Activated gamma-delta T cell (primary cell): ENCODE measurements at places on chromosomes 2 and 18.

DNA sequence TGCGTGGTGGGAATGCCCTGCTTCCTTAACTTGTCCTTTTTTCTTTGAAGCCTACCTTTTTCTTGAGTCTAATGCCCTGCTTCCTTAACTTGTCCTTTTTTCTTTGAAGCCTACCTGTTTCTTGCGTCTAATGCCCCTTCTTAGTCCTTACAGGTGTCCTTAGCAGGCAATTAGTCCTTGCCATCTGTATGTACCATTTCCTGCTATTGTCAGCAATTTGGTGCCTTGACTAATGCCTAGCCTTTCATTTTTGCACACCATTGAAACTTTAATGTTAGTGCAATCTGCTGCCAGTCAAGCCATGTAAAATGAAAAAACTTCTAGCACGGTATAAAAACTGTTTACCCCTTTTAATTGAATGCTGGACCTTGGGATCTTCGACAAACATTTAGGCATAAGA is 4.3 kb downstream of the KDM3A start:
- DNase-seq = no peak

- DNase-seq = no peak
Observed at GRCh38 chr2:73701968-73702665, 35.0 kb downstream of the TPRKB start.

DNA sequence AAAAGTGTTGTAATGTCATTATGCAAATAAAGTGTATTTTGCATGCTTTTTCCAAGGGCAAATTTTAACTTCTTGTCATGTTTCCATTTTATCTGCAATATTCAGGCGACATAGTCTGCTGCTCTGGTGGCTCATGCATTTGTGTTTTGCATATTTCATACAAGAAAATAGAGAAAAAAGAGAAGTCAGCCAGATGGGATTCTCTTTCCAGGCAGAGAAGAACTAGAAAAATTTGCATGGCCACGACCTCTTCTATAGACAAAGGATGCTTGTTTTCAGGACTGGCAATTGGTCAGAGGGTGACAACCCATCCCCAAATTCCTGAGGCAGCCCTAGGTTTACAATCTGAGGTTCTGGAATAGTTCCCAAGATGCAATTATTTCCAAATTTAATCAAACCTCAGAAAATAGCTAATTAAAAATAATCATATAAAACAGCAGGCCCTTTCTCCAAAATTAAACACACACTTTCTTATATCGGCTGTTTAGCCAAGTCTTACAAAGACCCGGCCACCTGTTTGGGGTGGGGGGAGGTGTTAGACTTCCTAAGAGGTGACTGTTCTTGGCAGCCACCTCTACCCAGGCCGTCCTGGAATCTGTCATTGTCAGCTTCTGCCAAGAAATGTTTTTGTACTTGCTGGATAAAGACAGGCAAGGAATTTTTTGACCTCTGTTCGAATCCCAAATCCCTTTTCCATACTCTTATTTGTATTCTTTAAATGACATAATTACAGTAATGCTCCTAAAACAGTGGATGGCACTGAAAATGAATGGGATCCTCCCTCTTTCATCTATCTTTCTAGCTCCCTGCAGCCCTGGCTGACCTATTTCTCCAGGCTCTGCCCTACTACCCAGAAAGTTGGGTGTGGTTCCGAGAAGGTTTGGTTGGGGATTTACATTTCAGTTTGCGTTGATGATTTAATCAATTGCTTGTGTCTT is 20.8 kb upstream of the SOS1 start:
- DNase-seq = no peak

- no peak for DNase-seq
Observed at GRCh38 chr2:240300261-240300821, 135.1 kb upstream of the GPC1 start.

DNA sequence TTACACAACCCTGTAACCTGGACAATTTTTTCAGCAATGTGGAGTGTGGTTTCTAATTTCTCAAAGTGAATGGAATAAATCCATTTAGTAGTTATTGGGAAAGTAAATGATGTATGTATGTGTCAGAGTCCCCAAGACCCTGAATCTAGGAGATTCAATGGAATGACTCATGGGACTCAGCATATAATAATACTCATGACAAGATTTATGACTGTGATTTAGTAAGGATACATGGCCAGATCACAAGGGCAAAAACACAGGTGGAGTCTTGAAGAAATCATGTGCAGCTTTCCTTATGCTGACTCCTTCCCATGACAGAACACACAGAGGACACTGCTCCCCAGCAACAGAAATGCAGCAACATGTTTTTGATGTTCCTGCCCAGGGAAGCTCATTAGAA is 1877.7 kb upstream of the LRRTM1 start:
- DNase-seq = no peak

DNA sequence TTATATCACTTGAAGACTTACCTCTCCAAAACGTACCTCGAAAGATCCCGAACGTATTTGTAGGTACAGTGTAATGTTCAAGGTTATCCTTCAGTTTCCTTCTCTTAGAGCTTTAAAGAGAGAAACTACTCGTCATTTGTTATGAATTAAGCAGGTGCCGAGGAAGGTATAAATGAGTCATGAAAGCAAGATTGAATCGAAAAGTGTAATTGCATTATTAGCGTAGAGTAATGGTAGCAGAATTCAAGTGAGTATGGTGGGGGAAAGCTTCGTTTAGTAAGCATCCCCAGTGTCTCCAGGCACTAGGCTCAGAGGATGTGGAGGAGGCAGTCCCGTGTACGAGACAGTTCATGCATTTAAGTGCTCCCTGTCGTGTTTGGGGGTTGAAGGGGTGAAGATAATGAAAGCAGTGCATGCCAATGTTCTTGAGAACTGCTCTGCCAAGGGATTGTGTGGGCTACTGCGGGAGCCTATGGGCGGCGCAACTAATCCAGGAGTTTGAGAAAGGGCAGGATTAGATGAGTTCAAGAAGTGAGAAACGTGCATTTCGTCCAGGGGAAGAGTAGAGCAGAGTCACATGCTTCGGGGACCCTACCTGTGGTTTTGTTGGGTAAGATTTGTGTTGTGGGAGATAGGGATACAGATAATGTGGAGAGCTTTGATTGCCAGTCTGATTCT is 858 bp downstream of the POLR1B start:
- DNase-seq = no peak

DNA sequence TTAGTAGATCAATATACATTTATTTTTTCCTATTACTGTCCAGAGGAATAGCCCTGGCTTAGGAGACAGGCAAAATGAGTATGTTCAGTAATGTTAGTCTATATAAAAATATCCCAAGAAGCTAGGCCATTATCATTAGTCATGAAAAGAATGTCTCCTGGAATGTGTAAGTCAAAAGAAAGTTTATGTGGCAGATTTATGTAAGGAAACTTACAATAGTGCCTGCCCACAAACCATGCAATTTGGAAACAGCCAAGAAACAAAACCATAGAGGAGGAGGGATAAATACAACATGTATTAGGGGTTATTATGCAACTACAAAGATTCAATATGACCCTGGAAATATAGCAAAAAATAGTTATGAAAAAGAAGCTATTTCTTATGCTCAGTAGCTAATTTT is 96.3 kb downstream of the NOL4 start:
- no peak for DNase-seq

DNA sequence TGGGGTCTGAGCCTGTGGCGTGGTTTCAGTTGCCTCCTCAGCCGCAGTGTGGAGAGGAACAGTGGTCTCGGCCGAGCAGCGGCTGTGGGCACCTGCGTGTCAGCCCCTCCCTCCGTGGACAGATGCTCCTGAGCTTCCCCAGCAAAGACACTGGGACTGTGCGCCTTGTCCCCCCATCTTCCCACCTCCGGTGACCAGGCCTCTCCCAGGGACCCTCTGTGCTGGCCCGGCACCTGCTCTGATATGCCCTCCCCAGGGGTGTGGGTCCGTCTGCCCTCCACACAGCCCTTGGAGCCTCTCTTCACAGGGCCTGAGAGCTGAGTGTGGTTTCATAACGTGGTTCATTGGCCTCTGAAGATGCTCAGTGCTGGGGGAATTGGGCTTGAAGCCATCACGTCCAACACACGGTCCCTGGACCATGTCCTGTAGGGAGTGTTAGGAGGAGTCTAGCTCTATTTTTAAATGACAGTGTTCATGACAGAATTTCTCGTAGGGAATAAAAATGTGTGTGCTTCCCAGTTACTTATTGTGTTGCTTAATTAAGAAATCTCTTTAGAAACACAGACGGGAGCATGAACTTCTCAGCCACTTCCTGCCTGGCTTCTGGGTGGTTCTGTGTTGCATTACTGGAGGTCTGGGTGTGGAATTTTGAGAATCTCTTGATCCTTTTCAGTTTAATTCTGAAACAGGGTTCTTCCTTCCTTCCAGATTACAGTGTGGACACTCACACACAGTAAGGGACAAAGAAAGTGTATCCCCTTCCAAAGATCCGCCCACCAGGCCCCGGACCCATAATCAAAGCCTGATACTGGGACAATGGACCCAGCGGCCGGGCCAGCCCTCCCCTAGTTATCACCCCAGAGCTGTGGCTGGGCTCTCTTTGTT is 110.7 kb downstream of the NFATC1 start:
- DNase-seq = no peak

DNA sequence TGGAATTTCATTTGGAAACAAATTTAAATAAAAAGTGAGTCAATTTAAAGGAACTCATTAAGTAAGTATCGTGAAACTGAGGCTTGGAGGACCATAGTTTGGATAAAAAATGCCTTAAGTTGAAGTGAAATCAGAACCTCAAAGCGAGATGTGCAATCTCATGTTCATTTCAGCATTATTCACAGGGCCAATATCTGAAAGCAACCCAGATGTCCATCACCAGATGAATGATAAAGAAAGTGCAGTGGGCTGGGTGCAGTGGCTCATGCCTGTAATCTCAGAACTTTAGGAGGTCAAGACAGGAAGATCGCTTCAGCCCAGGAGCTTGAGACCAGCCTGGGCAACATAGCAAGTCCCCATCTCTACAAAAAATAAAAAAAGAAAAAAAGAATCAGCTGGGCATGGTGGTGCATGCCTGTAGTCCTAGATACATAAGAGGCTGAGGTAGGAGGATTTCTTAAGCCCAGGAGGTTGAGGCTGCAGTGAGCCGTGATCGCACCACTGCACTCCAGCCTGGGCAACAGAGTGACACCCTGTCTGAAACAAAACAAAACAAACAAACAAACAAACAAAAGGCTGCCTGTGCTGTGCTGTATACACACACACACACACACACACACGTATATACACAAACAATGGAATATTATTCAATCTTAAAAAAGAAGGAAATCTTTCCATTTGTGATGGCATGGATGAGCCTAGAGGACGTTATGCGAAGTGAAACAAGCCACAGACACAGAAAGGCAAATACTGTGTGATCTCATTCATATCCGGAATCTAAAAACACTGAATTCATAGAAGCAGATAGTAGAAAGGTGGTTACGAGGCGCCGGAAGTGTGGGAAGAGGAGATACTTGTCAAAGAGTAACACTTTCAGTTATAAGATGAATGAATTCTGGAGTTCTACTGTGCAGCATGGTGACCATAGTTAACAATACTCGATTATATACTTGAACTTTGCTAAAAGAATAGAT is 14.5 kb downstream of the SH3RF3 start:
- no peak for DNase-seq

DNA sequence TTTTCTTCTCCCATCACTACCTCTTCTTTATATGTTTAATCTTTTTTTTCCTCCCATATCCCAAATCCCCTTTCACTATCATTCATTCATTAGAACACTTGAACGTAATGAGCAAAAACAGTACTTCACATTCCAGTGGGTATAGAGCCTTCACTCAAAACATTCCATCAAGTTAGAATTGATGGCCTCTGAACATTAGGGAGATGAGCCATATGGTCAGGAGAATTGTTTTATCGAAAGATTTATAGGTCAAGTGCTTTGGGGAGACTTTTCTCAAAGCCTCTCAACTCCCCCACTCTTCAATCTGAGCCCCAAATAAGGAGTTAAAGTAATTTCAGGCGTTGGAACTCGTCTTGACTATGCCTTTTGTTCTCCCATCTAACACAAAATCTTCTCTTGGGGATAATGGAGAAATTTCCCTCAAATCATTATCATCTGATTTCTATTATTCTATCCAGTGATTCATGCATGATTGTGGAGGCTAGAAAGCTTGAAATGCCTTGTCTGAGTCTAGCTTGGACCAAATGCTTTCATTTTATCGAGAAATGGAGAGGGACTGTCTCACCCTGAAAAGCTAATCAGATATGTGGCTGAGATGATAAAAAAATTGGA is 79.2 kb downstream of the KIAA2012 start:
- no peak for DNase-seq

GRCh38 chr2:54549917-54550518 is 93.9 kb downstream of the SPTBN1 start:
- DNase-seq = no peak

GRCh38 chr2:150595803-150596470 is 108.5 kb upstream of the RND3 start:
- no peak for DNase-seq

DNA sequence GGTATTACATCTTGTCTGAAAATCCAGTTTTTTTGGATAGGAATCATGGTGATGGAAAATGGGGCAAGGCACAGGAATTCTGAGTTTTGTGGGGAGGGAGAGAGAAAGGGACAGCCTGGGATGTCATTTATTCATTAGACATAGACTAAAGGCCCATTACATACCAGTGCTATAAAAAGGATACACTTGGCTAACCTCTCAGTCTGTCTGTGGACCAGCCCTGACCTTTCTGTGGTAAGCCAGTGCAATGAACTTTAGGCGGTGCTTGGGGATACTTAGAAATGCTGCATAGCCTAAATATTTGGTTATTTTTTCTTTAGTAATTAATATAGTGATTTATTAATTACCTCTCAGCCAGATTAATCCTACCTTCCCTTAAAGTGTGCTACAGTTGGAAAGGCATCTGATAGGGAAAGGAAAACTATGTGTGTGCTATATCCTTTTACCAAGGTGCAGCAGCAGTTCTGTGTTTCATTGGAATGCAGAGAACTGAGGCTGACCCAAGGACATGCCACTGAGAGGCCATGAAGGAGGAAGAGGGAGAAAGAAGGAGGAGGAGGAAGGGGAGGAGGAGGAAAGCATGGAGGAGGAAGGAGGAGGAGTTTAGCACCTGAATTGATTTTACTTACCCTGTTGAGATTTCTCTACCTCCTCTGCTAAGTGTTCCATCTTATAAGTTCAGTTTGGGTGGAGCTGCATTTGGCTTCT is 37.5 kb downstream of the KCNS3 start:
- no peak for DNase-seq

DNA sequence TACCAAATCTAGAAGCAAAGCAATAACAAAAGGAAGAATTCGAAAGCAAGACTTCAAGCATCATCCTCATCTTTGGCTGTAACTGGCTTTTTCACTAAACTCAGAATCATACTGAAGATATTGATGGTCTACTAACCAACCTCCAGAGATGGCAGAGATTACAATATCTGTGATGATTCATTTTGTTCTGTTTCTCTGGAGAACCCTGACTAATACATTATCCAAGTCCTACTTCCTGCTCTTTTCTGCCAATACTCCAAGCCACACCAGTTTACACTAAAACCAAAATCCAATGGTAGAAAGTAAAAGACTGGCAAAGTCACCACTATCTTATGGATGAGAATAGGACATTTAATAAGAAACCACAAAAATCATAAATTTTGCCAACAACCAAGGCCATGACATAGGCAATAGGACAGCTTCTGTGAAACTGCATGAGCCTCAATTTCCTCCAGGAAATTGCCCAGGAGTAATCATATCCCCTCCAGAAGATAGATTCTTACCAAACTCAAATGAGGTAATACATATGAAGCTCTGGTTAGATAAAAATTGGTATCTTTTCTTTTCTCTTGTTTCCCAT is 159.8 kb downstream of the METTL4 start:
- no peak for DNase-seq

- DNase-seq = no peak
Observed at GRCh38 chr2:32498306-32498705, 129.5 kb upstream of the TTC27 start.
